GM19239 (cell line): ENCODE measurements at places on chromosomes 12 and 14.

GRCh38 chr12:116484807-116485206, 74.4 kb upstream of the MAP1LC3B2 start:
- no peak for DNase-seq

DNA sequence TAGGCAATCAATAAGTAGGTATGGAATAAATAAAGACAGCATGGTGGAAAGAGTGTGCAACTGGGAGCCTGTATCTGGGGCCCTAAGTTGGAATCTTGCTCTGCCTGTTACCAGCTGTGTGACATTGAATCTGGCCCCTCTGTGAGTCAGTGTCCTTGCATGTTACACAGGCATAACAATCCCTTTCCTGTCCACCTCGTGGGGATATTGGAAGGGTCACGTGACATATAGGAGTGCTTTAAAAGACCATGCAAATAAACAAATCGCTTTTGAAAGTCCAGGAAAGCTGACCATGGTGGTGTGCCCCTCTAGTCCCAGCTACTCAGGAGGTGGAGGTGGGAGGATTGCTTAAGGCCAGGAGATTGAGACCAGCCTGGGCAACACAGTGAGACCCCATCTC, 51.1 kb upstream of the VRK1 start:
- DNase-seq = no peak

DNA sequence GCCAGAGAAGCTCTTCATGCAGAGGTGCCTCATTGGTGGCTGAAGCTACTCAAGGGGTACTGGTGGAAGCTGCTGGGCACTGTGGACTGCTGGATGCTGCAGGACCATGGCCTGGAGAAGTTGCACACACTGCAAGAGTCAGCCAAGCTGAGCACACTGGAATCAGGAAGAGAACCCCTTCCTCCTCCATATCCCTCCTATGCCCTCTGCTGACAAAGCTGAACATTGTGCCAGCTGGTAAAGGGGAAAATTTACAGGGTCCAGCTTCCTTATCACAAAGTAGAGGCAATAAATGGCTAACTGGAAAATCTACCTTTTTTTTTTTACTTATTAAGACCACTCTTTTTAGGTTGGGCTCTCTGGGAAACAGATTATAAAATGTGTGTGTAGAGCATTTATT, 6.5 kb downstream of the CCDC175 start:
- no peak for DNase-seq

GRCh38 chr14:68528040-68528687, 264.7 kb downstream of the ZFP36L1 start:
- no peak for DNase-seq

DNA sequence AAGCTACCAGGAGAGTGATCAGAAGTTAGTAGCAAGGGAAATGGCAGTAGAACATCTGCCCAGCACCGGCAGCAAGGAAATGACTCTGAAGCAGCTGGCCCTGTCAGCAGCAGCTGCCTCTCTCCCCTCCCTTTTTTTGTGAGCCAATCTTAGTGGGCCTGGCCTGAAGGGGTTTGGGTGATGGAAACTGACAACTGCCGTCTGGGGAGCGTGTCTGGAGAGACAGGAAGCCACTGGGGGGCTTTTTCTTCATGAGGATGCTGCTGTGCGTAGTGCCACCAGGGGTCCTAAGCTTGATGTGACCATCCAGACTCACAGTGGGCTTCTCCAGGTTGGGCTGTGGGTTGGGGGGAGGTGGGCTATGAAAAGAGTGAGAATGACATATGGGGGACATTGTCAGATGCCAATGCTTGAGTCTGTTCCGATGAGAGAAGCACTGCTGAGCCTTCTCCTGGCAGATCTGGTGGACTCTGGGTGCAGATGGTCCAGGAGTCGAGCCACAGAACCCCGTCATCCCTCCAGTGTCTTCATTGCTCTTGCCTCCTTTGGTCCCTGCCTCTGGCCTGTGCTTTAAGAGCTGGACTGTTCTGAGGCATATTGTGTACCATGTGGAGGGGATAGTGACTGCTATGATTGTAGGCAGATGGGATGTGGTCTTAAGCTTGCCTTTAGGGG, 87.6 kb upstream of the HIF1A start:
- DNase-seq = no peak

DNA sequence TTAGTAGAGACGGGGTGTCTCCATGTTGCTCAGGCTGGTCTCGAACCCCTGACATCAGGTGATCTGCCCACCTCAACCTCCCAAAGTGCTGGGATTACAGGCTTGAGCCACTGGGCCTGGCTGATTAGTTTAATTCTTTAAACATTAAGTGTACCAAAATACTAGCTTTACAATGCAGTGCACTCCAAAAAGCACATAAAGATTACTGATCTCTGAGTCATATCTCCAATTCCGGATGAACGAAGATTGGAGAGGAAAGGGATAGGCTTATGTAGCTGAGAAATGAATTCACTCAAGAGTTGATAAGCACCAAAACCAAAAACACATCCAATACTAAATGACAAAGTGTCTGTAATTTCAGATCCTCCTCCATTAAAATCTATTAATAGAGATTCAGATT, 15.1 kb downstream of the NAV3 start:
- no peak for DNase-seq

DNA sequence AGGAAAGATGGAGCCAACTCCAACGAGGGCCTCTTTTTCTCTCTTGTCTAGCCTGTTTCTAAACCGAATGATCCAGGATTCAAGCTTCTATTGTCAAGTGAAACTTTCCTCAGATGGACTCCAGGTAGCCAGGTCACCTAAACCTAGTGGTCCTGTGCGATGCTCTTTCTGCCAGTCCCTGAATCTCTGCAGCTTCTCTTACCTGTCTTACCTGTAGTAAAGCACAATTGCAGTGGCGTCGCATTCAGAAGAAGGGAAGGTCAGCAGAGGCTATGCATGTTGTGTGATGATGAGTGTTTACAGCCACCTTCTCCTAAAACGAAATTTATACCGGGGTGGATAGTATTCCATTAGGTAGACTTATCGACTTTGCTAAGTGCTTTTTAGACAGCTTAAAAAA, 47.4 kb upstream of the TRAF3 start:
- DNase-seq = no peak

DNA sequence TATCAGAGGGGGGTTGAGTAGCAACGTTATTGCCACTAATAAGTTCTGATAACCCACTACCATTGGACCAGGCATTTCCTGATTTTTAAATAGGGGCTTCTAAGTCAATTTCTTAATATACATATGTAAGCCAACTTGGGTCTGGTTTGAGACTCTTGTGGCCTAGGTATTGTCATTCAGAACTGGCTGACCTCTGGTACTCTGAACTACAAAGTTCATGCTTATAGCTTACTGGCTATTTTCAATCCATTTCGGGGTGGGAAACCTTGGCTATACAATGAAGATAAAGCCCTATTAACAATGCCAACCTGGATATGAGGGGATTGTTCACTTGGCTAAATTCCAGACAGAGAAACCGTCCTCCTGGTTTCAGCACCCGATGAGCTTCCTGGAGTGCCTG, 8.7 kb downstream of the DYNLL1 start:
- DNase-seq = no peak

DNA sequence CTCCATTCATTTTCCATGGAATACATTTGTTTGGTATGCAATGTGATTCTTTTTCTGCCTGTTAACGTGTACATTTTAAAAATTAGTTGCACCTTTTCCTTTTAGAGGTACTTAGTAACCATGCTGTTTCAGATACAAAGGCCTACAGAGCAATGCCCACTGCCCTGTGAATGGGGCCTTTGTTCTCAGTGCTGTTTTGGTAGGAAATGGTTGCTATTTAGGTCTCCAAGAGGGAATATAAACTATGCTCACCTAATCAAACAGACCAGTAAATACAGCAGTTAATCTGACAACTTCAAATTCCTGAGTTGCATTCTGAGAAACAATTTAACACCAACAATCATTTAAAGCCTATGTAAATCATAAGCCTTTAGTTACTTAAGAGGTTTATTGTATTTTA, 188.7 kb downstream of the BCAT1 start:
- no peak for DNase-seq

DNA sequence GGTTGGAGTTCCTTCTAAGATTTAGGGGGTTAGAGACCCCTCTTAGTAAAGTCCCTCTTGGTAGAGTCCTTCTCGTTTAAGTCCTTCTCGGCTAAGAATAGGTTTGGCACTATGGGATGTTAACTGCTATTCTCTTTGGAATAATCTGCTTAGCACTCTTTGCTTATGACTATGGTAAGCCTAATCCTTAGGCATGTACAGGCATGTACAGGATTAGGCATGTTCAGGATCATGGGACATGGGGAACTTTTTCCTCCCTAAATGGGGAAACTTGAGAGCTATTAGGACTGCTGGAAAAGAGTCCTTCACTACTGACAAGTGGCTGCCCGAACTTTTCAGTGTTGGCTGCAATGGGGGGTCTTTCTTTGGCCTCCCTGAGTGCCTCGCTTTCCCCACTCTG, 193.3 kb downstream of the TMEM117 start:
- DNase-seq = no peak

- no peak for DNase-seq
Measured at GRCh38 chr12:70052931-70053497, 190.2 kb upstream of the CNOT2 start.

- no peak for DNase-seq
Measured at GRCh38 chr14:30153717-30154116, 226.1 kb upstream of the PRKD1 start.

DNA sequence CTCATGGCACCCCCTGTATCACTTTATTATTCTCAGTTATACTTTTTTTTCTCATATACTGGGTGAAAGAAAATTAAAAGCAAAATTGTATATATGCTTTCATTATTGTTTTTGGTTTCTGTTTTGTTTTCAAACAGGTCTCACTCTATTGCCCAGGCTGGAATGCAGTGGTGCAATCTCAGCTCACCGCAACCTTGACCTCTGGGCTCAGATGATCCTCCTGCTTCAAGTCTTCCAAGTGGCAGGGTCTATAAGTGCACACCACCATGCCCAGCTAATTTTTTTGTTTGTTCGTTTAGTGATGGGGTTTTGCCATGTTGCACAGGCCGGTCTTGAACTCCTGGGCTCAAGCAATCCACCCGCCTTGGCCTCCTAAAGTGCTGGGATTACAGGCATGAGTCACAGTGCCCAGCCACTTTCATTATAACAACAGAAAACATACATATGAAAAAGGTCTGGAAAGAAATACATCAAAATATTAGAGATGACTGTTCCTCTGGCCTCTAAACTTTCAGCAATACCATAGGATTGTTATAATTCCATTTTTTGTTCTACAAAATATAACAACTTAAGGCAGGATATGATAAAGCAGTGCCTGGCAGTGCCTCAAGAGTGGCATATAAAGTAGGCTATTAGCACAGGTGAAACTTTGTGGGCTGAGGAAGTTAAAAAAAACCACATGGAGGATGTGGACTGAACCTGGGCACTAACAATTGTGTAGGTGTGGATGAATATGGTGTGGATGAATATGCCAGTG, 5.8 kb upstream of the NTN4 start:
- DNase-seq = no peak

DNA sequence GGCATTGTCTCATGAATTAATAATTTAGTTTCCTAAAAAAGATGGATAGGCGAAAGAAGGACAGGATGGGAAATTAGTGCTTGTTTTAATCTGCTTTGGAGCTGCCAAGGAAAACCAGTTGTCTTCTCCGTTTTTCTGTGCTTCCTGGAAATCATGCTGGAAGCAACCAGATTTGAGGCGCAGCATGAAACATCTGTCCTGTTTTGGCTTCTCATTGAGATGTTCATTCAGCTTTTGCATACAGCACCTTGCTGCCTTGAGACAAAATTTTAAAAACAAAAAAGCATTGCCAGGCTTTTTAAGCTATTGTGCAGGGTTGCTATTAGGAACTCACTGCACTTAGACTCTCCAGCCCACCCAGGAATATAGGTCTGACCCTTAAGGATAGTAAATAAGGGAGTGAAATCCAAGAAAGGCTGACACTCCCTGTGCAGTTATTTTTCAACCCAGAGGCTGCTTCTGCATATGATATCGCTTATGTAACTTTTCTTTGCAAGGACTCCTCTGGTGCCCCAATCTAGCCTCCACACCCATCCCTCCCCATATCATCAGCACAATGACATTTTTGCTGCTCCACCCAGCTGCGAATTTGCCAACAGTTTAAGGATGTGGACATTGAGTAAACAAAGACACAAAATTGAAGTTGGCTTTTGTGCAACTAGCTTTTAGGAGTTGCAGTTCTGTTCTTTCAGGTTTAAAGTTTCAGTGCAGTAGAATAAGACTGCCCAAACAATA, 46.9 kb upstream of the MDM1 start:
- no peak for DNase-seq

GRCh38 chr14:64910847-64911495, 3.3 kb upstream of the CHURC1 start:
- DNase-seq = no peak

DNA sequence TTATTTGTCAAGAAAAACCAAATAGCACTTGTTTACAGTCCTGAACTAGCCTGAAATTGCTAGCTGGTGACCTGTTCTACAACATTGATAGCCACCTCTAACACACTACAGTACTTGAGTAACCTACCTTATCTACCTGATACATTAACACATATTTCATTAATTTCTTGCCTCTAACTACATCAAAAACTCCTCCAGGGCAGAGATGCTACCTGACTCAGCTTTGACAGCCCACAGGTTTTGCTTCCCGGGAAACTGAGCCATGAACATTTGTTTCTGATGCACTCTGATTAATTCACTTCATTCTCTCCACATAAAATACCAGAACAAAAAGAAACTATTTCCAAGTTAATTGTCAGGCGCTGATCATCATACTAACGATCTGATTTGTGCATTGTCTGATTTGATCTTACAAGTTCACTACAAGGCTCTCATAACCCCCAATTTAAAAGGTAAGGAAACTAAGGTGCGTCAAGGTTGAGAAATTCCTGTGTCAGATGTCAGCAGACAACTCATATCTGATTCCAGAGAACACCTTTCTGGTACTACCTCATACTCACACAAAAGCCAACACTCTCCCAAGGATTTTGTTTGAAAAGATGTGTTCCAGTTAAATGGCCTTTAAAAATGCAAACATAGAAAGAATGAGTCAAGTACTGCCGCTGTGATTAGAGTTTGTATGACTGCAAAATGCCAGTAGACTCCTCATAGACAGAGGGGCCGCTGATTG, 768.7 kb downstream of the BCL11B start:
- DNase-seq = no peak

DNA sequence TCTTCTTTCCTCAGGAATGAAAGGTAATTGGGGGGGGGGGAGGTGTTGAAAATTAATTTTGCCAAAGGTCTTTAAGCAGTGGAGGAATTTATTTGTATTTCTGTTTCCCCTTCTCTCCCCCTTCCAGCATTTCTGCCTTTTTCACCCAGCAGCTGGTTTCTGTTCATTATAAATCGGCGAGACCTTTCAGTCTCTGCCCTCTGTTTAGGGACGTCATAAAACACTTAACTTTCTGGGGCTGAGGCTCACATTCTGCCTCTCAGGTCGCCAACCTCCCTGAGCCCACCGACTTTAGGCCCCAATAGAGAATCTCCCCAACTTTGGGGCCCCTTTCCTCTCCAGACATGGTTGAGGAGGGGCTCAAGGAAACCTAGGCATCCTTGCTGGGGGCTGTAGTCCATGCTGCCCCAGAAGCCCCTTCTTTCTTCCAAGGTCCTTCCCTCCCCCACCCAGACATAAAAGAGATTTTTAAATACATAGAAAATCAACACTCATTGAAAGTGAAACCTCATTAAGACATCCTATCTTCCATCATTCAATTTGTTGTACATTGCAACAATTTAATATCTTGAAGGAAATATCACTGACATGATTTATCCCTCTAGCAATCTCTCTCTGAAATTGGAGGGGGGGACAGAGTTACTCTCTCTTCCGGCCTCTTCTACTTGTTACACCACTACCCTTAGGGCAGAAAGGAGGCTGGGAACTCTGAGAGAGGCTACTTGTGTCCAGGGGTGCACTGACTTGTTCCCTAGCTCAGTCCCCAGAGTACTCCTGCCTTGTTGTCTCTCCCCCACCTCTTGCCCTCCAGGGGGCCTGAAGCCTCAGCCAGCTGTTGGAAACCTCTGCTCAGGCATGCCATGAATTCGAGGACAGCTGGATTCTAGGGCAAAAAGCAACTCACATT, 2.5 kb upstream of the HOXC6 start:
- DNase-seq = no peak
